Diencephalon (tissue), 1 donor: ENCODE measurements at places on chromosomes 2 and 18. TPM values are rescaled to one million over a fixed set of nuclear protein-coding genes. Genes with fewer than 3 reads are reported as not detected.

The SCRN3 gene
- 49.6 TPM for total RNA-seq

The RAB1A gene
- 128 TPM for total RNA-seq

The ACTG2 gene
- 0.23 TPM for total RNA-seq

The IL36A gene
- not detected for total RNA-seq

The PDCD1 gene
- total RNA-seq = 0.23 TPM

The GALNT3 gene
- 4.6 TPM for total RNA-seq

The DSG4 gene
- total RNA-seq = not detected

The CDCA7 gene
- total RNA-seq = 21.9 TPM

The PSTPIP2 gene
- total RNA-seq = 2.3 TPM

The GPBAR1 gene
- total RNA-seq = not detected

The LYG1 gene
- total RNA-seq = 0.46 TPM
